ENCODE measurements at places on chromosomes 2 and 18. TPM values are rescaled to one million over a fixed set of nuclear protein-coding genes. Genes with fewer than 3 reads are reported as not detected.

- no peak for DNase-seq
These were observed 124.2 kb upstream of the ITGB6 start for GRCh38 chr2:160324161-160324800.

DNA sequence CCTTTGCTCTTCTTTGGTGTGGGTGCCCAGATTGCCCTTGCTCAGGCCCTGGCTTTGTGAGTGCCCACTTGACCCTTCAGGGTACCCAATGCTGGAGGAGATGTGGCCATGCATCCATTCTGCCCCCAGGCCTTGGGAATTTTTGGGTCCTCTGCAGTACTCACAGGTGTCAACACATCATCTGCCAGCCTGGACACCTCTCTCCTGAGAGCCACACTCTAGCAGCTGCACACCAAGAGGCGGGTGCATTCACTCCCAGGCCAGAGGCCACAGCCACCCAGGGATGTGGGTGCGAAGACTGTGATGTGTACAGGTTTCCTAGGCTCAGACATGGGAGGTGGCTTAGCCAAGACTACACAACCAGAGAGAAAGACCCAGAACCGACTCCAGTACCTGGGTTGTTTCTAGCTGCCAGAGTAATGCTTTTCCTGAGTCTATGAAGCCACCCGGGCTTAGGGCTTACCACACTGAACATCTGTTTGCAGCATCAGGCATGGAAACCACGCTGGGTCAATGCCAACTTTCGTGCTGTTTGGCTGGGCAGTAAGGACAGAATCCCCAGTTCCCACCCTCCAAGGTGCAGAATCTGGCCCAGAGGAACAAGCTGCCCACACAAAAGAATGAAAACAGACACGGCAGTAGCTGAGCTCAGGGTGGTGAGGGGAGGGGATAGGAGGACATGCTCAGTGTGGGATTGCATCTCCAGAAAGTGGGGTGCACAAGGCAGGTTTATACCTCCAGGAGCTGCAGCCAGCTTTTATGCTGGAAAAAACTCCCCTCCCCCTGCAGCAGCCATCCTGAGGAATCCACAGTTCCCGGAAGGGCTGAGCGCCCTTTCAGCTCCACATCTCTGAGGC lies 40.1 kb downstream of the KCNF1 start:
- no peak for DNase-seq

Gene SPP2
- not detected for total RNA-seq

Gene CAPN14
- total RNA-seq: not detected

Measured in G401 (cell line).